Heart right ventricle (tissue), 16 donors: ENCODE measurements at places on chromosomes 12 and 14. TPM values are rescaled to one million over a fixed set of nuclear protein-coding genes. Genes with fewer than 3 reads are reported as not detected.

HHIPL1 gene
- 1.9 TPM for total RNA-seq

FOXA1 gene
- not detected for total RNA-seq

GRCh38 chr12:102534899-102535298 is 54.5 kb upstream of the IGF1 start:
- H3K4me1 ChIP-seq: no peaks in the 10 kb centered on the region
- H3K4me3 ChIP-seq: no peak overlapping the region
- no peak overlapping the region for H3K27ac ChIP-seq
- no peaks in the 10 kb centered on the region for H3K36me3 ChIP-seq
- H3K27me3 ChIP-seq: peaks cover 2% of the 10 kb centered on the region
- no peak for DNase-seq

HEBP1 gene
- 46.8 TPM for total RNA-seq

GRCh38 chr12:46177025-46177424 is 91.8 kb downstream of the SLC38A1 start:
- no peak for DNase-seq
- no peaks in the 10 kb centered on the region for H3K36me3 ChIP-seq
- no peak overlapping the region for H3K4me3 ChIP-seq
- H3K4me1 ChIP-seq: no peaks in the 10 kb centered on the region

DGKA gene
- total RNA-seq: 8.3 TPM

BCL2L2 gene
- total RNA-seq: 41.6 TPM

DNA sequence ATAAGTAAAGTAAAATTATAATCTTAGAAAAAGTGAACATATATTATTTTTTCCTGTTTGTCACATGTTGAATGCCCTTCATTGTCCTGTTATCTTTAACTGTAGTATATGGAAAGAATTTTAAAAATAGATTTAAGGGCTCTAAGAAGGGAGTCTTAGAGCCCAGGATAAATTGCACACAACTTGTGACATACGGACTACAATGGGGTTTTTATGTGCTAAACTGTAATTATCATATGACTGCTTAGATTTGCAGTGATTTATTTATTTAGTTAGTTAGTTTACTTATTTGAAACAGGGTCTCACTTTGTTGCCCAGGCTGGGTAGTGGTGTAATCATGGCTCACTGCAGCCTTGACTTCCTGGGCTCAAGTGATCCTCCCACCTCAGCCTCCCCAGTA is 187.8 kb upstream of the HMGA2 start:
- no peak overlapping the region for H3K27ac ChIP-seq
- no peaks in the 10 kb centered on the region for H3K27me3 ChIP-seq
- H3K4me3 ChIP-seq: no peak overlapping the region

DNA sequence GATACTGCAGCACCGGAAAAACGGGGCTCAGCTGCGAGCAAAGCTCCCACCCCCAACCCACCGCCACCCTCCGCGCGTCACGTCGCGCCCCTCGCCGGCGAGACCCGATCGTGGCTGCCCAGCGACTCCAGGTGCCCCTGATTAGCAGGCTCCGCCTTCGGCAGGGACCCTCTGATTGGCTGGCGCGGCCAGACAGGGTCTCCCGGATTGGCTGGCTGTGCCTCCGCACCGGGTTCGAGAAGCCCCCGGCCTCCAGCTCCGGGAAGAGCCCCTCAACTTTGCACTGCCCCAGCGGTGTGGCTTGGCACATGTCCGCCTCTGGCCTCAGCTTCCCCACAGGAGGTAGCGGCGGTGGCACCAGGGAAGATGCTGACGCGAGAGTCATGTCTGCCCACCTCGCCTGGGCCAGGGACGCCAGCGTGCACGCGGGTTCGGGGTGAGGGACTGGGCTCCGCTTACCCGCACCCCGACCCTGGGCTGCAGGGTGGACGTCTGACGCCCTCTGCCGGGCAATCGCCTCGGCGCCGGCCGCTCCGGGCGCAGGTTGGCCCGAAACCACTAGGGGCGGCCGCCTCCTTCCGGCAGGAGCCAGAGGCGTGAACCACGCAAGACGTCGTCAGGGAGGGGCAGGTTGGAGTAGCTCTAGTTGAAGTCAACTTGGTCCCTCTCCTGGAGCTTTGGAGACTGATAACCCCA is 498 bp upstream of the RHOF start:
- peak overlapping the region; percentile 100 for H3K27ac ChIP-seq
- H3K27me3 ChIP-seq: no peaks in the 10 kb centered on the region
- peak; percentile 92 for DNase-seq
- H3K36me3 ChIP-seq: no peaks in the 10 kb centered on the region
- H3K4me1 ChIP-seq: peaks cover 86% of the 10 kb centered on the region

DNA sequence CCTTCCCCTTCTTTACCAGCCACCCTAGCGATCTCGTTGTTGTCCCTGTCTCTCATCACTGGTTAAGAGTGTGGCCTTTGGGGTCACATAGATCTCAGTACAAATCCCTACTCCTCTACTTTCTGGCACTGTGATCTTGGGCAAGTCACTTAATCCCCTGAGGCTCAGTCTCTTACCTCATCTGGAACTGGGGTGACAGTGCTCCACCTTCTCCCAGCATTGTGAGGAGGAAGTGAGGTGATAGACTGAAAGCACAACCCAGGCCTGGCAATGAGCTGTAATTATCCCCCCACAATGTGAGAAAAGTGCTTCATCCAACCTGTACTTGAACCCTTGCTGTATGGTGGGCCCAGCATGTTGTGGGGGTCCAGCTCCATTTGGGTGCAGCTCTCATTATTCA is 48.0 kb downstream of the IRAK3 start:
- no peak overlapping the region for H3K4me3 ChIP-seq
- H3K36me3 ChIP-seq: no peaks in the 10 kb centered on the region
- peaks cover 20% of the 10 kb centered on the region for H3K4me1 ChIP-seq
- DNase-seq: no peak
- H3K27me3 ChIP-seq: no peaks in the 10 kb centered on the region
